ENCODE measurements at places on chromosomes 12 and 14.

- no peaks in the 10 kb centered on the region for H3K27me3 ChIP-seq
- no peak for DNase-seq
- H3K36me3 ChIP-seq, result no peaks in the 10 kb centered on the region
- no peak overlapping the region for H3K27ac ChIP-seq
- H3K4me3 ChIP-seq, result no peak overlapping the region
These were observed 80.0 kb downstream of the METTL25 start for GRCh38 chr12:82438356-82438755.

GRCh38 chr12:30396576-30396975 lies 299.1 kb downstream of the IPO8 start:
- no peak for DNase-seq
- no peak overlapping the region for H3K27ac ChIP-seq
- no peaks in the 10 kb centered on the region for H3K36me3 ChIP-seq
- H3K27me3 ChIP-seq, result no peaks in the 10 kb centered on the region
- H3K4me3 ChIP-seq, result no peak overlapping the region

GRCh38 chr14:90641615-90642243 lies 174.5 kb downstream of the TTC7B start:
- no peaks in the 10 kb centered on the region for H3K36me3 ChIP-seq
- DNase-seq, result no peak
- H3K27ac ChIP-seq, result no peak overlapping the region
- no peak overlapping the region for H3K4me3 ChIP-seq
- H3K27me3 ChIP-seq, result no peaks in the 10 kb centered on the region

- no peaks in the 10 kb centered on the region for H3K27me3 ChIP-seq
- no peaks in the 10 kb centered on the region for H3K36me3 ChIP-seq
- H3K27ac ChIP-seq, result no peak overlapping the region
- no peaks in the 10 kb centered on the region for H3K4me1 ChIP-seq
- H3K4me3 ChIP-seq, result no peak overlapping the region
- DNase-seq, result no peak
These were observed 479.7 kb downstream of the AACS start for GRCh38 chr12:125544960-125545359.

DNA sequence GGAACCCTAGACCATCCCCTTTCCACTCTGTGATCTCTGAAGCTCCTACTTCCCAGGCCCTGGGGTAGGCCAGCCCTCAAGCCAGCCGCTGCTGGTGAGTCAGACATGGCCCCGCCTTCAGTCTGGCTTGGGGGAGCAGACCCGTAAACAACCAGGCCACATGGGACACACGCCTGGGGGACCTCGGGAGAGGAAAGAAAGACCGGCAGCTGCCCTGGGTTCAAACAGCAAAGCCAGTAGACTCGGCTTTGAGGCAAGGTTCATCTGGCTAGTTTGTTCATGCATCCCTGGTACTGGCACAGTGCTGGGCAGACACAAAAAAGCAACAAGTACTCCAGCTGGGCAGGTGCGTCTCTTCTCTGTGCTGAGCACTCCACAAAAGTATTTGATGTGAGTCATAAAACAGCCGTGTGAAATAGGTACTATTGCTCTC lies 101.9 kb downstream of the SETD3 start:
- no peak overlapping the region for H3K27ac ChIP-seq
- no peak overlapping the region for H3K4me3 ChIP-seq
- H3K27me3 ChIP-seq, result no peaks in the 10 kb centered on the region
- no peak for DNase-seq

DNA sequence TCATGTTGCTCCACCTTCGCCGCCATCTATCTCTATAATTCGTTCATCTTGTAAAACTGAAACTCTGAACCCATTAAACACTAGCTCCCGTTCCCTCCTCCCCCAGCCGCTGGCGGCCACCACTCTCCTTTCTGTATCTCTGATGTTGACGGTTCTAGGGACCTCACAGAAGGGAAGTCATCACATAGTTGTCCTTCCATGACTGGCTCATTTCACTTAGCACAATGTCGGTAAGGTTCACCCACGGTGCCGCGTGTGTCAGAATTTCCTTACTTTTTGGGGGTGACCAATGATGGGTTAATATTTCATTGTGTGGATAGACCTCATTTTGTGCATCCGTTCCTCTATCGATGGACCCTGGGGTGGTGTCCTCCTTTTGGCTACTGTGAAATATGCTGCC lies 2.0 kb upstream of the CACNA2D4 start:
- H3K27ac ChIP-seq, result no peak overlapping the region
- no peaks in the 10 kb centered on the region for H3K36me3 ChIP-seq
- DNase-seq, result no peak
- peaks cover 17% of the 10 kb centered on the region for H3K27me3 ChIP-seq
- H3K4me1 ChIP-seq, result no peaks in the 10 kb centered on the region
- H3K4me3 ChIP-seq, result no peak overlapping the region

- H3K27me3 ChIP-seq, result no peaks in the 10 kb centered on the region
- H3K4me1 ChIP-seq, result no peaks in the 10 kb centered on the region
- no peak for DNase-seq
- no peaks in the 10 kb centered on the region for H3K36me3 ChIP-seq
- no peak overlapping the region for H3K27ac ChIP-seq
These were observed 177.0 kb downstream of the CEP128 start for GRCh38 chr14:80764496-80764895.

DNA sequence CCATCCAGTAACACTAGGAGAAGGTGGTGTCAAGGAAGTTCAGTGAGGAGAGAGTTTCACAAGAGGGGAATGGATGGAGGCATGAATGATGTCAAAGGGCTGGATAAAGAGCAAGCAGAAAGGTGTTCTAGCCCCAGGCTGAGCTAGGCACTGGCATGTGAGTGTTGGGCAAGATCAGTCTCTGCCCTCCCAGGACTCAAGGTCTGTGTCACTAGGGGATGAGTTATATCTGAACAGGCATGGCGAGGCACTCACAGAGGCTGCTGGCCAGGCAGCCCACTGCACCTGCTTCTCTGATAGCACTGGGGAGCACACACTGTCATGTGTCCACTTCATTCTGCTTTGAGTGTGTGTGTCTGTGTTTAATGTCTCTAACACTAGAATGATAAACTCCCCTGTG lies 903.8 kb downstream of the BCL11B start:
- no peak overlapping the region for H3K27ac ChIP-seq
- no peak overlapping the region for H3K4me3 ChIP-seq
- H3K36me3 ChIP-seq, result no peaks in the 10 kb centered on the region
- H3K4me1 ChIP-seq, result no peaks in the 10 kb centered on the region

- H3K36me3 ChIP-seq, result no peaks in the 10 kb centered on the region
- H3K27me3 ChIP-seq, result no peaks in the 10 kb centered on the region
- no peaks in the 10 kb centered on the region for H3K4me1 ChIP-seq
- H3K4me3 ChIP-seq, result no peak overlapping the region
- no peak overlapping the region for H3K27ac ChIP-seq
- DNase-seq, result no peak
These were observed 6.5 kb downstream of the RASAL1 start for GRCh38 chr12:113128802-113129663.

DNA sequence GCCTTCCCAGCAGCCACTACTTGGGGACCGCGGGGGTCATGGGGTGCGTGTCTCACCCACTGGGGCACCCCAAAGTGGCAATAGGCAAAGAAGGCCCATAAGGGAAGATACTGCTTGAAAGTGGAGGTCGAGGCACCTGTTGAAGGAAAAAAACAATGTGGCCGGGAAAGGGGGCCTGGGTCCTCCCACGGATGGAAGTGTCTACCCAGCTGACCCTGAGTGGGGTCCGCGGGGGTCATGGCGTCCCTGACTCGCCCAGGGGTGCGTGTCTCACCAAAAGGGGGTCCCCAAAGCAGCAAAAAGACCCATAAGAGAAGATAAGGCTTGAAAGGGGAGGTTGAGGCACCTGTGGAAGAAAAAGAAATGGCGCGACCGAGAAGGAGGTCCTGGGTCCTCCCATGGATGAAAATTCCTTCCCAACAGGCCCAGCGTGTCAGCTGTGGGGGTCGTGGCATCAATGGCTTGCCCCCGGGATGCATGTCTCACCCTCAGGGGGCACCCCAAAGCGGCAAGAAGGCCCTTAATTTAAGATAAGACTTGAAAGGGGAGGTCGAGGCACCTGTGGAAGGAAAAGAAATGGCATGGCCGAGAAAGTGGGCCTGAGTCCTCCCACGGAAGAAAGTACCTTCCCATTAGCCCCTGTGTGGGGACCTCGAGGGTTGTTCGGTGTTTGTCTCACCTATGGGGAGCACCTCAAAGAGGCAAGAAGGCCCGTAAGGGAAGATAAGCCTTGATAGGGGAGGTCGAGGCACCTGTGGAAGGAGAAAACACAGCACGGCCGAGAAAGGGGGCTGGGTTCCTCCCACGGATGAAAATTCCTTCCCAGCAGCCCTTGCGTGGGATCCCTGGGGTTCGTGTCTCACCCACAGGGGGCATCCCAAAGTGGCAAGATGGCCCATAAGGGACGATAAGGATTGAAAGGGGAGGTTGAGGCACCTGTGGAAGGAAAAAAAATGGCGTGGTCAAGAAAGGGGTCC lies 266.0 kb downstream of the ALG10 start:
- H3K4me3 ChIP-seq, result no peak overlapping the region
- DNase-seq, result no peak
- H3K36me3 ChIP-seq, result no peaks in the 10 kb centered on the region
- H3K27ac ChIP-seq, result no peak overlapping the region

- H3K27me3 ChIP-seq, result no peaks in the 10 kb centered on the region
- H3K36me3 ChIP-seq, result no peaks in the 10 kb centered on the region
- no peak overlapping the region for H3K27ac ChIP-seq
- H3K4me3 ChIP-seq, result no peak overlapping the region
- DNase-seq, result no peak
These were observed 36.4 kb downstream of the NFKBIA start for GRCh38 chr14:35368139-35368460.

DNA sequence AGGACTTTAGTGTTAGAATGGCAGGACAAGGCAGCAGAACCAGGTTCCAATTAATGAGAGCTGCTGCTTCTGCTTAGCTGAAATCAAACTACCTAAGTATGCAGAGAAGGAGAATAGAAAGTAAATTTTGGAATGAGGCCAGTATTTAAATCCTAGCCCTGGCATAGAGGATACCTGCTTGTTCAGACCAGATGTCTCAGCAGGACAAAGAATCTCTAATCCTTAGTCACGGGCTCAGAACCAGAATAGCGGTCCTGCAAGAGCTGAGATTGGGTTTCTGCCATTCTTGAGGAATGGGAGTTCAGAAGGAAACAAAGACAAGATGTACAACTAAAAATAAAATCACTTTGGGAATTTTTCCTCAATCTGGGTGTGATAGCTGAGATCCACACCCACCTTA lies 550.8 kb upstream of the TMEM132C start:
- no peaks in the 10 kb centered on the region for H3K4me1 ChIP-seq
- no peaks in the 10 kb centered on the region for H3K27me3 ChIP-seq
- H3K4me3 ChIP-seq, result no peak overlapping the region
- H3K27ac ChIP-seq, result no peak overlapping the region

GRCh38 chr12:31519511-31519910 lies 71.4 kb downstream of the DENND5B start:
- no peaks in the 10 kb centered on the region for H3K36me3 ChIP-seq
- no peak for DNase-seq
- H3K27me3 ChIP-seq, result no peaks in the 10 kb centered on the region
- peaks cover 10% of the 10 kb centered on the region for H3K4me1 ChIP-seq

GRCh38 chr14:69328317-69328716 lies 68.4 kb downstream of the GALNT16 start:
- DNase-seq, result no peak
- H3K36me3 ChIP-seq, result no peaks in the 10 kb centered on the region
- no peaks in the 10 kb centered on the region for H3K27me3 ChIP-seq
- no peak overlapping the region for H3K4me3 ChIP-seq
- H3K4me1 ChIP-seq, result peaks cover 13% of the 10 kb centered on the region

- no peak overlapping the region for H3K27ac ChIP-seq
- no peaks in the 10 kb centered on the region for H3K27me3 ChIP-seq
- no peak overlapping the region for H3K4me3 ChIP-seq
- no peaks in the 10 kb centered on the region for H3K4me1 ChIP-seq
These were observed 12.8 kb upstream of the FGF23 start for GRCh38 chr12:4392223-4392742.

GRCh38 chr12:124537525-124538193 lies 29.8 kb downstream of the NCOR2 start:
- no peaks in the 10 kb centered on the region for H3K4me1 ChIP-seq
- no peak overlapping the region for H3K4me3 ChIP-seq
- no peak overlapping the region for H3K27ac ChIP-seq
- H3K27me3 ChIP-seq, result no peaks in the 10 kb centered on the region

GRCh38 chr14:61344437-61345150 lies 23.2 kb downstream of the PRKCH start:
- no peaks in the 10 kb centered on the region for H3K27me3 ChIP-seq
- no peak for DNase-seq
- no peaks in the 10 kb centered on the region for H3K36me3 ChIP-seq
- H3K27ac ChIP-seq, result no peak overlapping the region

- H3K4me1 ChIP-seq, result peaks cover 13% of the 10 kb centered on the region
- H3K27ac ChIP-seq, result no peak overlapping the region
- no peaks in the 10 kb centered on the region for H3K36me3 ChIP-seq
- H3K27me3 ChIP-seq, result no peaks in the 10 kb centered on the region
- H3K4me3 ChIP-seq, result no peak overlapping the region
- DNase-seq, result no peak
These were observed 59.0 kb downstream of the CLMN start for GRCh38 chr14:95260537-95261361.

DNA sequence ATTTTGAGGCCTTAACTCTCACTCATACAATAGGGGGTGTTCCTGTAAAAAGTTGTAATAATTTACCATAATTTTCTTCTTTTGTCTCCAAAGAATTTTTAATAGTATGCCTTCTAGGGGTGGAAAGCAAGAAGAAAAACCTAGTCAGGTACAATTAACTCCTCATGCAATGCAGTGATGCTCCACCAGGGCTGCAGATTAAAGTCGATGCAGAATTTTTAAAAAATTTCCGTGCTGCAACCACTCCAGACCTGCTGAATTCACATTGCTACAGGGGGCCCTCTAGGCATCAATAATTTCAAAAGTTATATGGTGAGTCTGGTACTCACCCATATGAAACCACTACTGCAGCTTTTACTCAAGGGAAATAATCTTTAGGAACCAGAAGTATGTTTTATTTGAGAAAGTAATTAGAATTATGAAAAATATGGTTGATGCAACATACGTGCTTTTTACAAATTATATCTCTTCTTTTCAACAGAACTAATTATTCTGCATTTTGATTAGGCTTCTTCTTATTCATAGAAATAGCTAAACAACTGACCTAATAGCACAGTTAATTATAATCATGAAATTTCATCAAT lies 353.2 kb downstream of the BCAT1 start:
- H3K4me3 ChIP-seq, result no peak overlapping the region
- H3K27me3 ChIP-seq, result no peaks in the 10 kb centered on the region
- no peak for DNase-seq
- H3K4me1 ChIP-seq, result peaks cover 8% of the 10 kb centered on the region

GRCh38 chr12:63450334-63450733 lies 218.0 kb downstream of the DPY19L2 start:
- no peak overlapping the region for H3K27ac ChIP-seq
- H3K4me1 ChIP-seq, result no peaks in the 10 kb centered on the region
- no peaks in the 10 kb centered on the region for H3K36me3 ChIP-seq

DNA sequence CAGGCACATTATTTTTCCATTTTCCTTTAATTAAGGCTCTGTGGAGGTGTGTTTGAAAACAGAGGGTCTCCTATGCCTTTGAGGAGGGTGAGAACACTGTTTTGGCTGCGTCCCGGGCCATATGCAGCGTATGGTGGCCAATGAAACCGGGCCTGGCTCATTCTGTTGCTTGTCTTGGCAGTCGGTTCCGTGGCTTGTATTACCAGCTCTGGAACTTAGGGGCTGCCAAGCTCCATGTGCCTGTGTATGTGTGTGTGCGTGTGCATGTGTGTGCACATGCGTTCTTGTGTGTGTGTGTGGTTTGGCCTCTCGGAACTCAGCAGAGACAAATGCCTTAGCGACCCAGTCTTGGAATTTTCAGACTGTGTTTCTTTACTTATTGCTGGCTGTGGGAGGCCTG lies 2.7 kb downstream of the JDP2 start:
- no peak overlapping the region for H3K27ac ChIP-seq
- H3K4me1 ChIP-seq, result peaks cover 10% of the 10 kb centered on the region
- H3K27me3 ChIP-seq, result no peaks in the 10 kb centered on the region
- H3K4me3 ChIP-seq, result no peak overlapping the region

- H3K4me1 ChIP-seq, result no peaks in the 10 kb centered on the region
- H3K27ac ChIP-seq, result no peak overlapping the region
These were observed 47.2 kb downstream of the PLCZ1 start for GRCh38 chr12:18690653-18691052.

All from MM.1S (cell line).